T-helper 17 cell (primary cell): ENCODE measurements at places on chromosomes 2 and 18. TPM values are rescaled to one million over a fixed set of nuclear protein-coding genes. Genes with fewer than 3 reads are reported as not detected.

NEU2 gene
- not detected for total RNA-seq

IL1RL1 gene
- total RNA-seq, result 0.60 TPM

KCNIP3 gene
- not detected for total RNA-seq

ELOA2 gene
- total RNA-seq, result not detected

LRRC30 gene
- not detected for total RNA-seq

DNA sequence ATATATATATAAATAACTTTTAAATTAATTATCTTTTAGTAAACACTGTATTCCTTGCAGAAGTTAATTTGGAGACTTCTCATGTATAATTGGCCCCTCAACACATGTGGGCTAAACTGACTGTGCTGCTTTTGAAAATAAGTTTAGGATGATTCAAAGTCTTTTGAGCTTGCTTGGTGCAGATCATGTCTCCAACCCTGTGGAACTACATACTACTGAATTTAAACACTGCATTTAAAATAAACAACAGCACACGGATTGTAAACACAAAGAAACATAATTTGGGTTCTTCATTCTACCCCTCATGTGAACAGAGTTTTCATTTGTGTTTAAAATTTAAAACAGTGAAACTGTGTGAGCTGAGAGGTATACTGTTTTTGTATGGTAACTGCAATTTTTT lies 167.7 kb downstream of the DDX1 start:
- no peak overlapping the region for H3K4me3 ChIP-seq
- no peaks in the 10 kb centered on the region for H3K36me3 ChIP-seq
- H3K27ac ChIP-seq, result no peak overlapping the region

DNA sequence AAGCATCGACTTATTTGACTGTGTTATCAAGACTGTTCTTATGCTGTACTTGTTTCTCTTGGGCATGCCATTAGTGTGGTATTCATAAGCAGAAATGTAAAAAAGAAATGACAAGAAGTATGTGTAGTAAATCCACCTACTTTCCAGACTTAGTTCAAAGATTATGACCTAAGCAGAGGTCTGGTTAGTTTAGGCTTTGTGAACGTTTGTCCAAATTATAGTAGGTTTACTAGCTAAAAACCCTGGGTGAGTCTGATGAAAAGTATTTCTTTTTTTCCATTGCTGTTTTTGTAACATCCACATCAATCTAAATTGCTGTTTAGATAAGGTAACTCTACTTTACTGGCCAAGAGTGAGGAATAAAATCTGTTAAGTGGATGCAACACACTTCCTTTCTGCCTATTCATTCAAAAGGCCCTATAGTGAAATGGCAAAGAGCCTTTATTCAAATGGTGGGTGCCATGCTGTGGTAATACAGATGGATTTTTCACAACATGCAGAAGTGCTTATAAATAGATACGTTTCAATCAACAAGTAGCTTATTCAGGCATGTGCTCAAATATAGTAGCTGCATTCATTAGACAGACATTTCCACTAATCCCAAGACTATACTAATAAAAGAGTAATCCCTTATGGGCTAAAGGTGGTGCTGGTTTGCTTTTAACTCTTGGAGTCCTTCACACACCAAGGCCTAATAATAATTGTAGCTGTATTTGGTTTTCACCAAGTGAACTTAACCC lies 122.5 kb upstream of the LTBP1 start:
- no peaks in the 10 kb centered on the region for H3K4me1 ChIP-seq
- H3K27me3 ChIP-seq, result no peaks in the 10 kb centered on the region
- H3K4me3 ChIP-seq, result no peak overlapping the region
- peaks cover 5% of the 10 kb centered on the region for H3K36me3 ChIP-seq
- no peak for DNase-seq
- no peak overlapping the region for H3K27ac ChIP-seq

DNA sequence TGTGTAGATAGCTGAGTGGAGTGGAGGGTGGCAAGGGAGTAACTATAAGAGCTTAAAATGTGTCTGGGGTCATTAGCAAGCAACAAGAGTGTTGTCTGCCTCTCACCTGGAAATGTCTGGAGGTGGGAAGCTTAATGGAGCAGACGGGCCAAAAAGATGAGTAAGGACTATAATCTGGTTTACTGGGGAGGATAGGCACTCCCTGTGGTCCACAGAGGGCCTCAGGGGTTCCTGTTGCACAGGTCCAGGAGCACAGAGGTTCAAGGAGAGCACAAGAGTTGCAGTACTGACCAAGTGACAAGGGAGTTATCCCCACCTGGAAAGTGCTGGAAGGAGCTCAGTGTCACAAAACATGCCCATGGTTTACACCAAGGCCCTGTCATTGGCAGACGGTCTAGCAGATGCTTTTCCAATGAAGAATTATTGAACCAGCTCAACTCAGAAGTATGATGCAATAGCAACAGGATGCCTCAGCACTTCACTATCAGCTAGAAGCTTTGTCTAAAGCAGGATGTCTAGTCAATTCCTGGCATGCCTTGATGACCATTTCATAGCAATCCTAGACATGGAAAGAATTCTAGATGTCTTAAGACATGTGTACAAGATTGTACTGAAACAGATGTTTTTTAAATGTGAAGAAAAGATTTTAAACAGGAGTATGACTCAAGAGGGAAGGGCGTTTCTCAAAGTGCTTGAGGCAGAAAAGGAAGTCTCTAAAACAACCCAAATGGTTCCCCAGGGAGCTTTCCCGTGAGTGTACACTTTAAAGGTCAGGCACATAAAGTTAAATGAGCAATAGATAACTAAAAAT lies 62.9 kb upstream of the SERPINE2 start:
- H3K27me3 ChIP-seq, result peaks cover 33% of the 10 kb centered on the region
- no peaks in the 10 kb centered on the region for H3K36me3 ChIP-seq
- H3K27ac ChIP-seq, result no peak overlapping the region
- no peak overlapping the region for H3K4me3 ChIP-seq
- no peak for DNase-seq
- H3K4me1 ChIP-seq, result no peaks in the 10 kb centered on the region

GRCh38 chr2:232888839-232889529 lies 18.9 kb downstream of the SNORC start:
- H3K27ac ChIP-seq, result no peak overlapping the region
- peaks cover 47% of the 10 kb centered on the region for H3K27me3 ChIP-seq
- H3K4me1 ChIP-seq, result peaks cover 10% of the 10 kb centered on the region
- no peak for DNase-seq
- no peak overlapping the region for H3K4me3 ChIP-seq

DNA sequence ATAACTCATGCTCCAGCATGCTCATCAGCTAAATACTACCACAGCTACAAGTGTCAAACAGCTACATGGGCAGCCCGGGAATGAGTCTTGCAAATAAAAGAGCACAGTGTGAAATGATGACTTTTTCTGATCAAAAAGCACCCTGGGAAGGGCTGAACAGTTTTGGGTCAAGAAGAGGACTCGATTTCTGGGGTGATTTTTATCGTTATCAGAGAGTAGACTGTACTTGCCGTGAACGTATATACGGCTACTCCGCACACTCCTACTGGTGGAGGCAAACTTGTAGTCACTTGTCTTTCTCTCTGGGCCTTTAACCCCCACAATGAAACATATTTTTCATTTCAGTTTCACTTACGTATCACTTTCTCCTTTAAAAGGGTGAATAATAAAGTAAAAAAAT lies 54.4 kb downstream of the NCKAP5 start:
- no peak overlapping the region for H3K27ac ChIP-seq
- H3K4me3 ChIP-seq, result no peak overlapping the region
- no peak for DNase-seq
- H3K27me3 ChIP-seq, result no peaks in the 10 kb centered on the region
- no peaks in the 10 kb centered on the region for H3K36me3 ChIP-seq

- no peaks in the 10 kb centered on the region for H3K36me3 ChIP-seq
- DNase-seq, result no peak
- H3K27ac ChIP-seq, result no peak overlapping the region
- no peaks in the 10 kb centered on the region for H3K4me1 ChIP-seq
- no peak overlapping the region for H3K4me3 ChIP-seq
- no peaks in the 10 kb centered on the region for H3K27me3 ChIP-seq
Measured at GRCh38 chr18:60292186-60292585, 80.4 kb downstream of the MC4R start.

DNA sequence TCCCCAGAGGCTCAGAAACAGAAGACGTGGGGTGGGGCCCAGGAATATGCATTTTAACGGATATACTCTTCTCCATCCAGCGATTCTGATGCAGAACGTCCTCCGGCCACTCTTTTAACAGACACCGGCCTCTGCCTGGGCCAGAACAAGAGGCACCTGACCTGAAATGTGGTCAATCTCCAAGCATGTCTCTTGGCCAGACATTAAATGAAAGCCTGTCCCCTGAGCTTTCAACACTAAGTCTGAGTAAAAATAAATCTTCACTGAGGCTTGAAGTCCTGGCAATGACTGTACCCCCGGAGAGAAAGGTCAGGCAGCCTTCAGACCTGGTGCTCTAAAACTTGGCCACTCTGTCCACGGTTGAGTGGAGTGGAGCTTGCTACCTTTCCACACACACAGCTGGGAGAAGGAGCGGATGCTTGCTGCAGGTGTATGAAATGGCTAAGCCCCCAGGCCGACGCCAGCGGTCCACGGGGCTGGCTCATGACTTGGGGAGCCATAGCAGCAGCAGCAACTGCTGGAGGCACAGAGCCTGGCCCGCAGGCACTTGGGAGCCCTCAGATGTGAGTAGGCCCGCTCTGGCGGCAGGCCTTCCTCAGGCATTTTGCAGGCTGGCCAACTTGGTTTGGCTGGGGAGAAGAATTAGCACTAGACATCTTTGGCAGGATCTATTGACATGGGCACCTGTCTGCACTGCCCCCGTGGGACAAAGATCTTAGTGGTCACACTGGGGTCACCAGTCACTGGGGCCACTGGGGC lies 79.7 kb downstream of the TMEM17 start:
- no peak overlapping the region for H3K27ac ChIP-seq
- H3K4me3 ChIP-seq, result no peak overlapping the region
- H3K4me1 ChIP-seq, result peaks cover 3% of the 10 kb centered on the region
- no peak for DNase-seq
- no peaks in the 10 kb centered on the region for H3K36me3 ChIP-seq

- no peak for DNase-seq
- H3K4me1 ChIP-seq, result no peaks in the 10 kb centered on the region
- H3K4me3 ChIP-seq, result no peak overlapping the region
- no peak overlapping the region for H3K27ac ChIP-seq
- H3K36me3 ChIP-seq, result no peaks in the 10 kb centered on the region
- no peaks in the 10 kb centered on the region for H3K27me3 ChIP-seq
Measured at GRCh38 chr18:1779587-1779986, 791.7 kb downstream of the METTL4 start.
